Motor neuron (in vitro differentiated cells): ENCODE measurements at places on chromosomes 6 and 20. TPM values are rescaled to one million over a fixed set of nuclear protein-coding genes. Genes with fewer than 3 reads are reported as not detected.

The DIDO1 gene
- total RNA-seq, result 37.1 and 38.5 TPM in 2 replicates

The KIF6 gene
- total RNA-seq, result 0.83 and 1.3 TPM in 2 replicates

DNA sequence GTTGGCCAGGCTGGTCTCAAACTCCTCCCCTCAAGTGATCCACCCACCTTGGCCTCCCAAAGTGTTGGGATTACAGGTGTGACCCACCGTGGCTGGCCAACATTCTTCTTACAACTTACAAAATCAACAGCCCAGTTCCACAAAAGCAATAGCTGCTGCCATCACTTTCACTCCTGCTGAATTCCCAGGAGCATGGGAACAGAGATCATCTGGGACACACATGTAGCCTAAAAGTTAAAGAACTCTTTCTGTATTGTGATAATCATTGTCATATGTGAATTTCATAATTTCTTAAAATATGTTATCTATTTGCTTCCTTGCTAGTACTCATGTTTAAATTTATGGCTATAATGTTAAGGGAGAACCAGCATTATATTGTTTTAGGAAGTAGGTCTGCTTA is 51.7 kb downstream of the NCOA6 start:
- ATAC-seq, result no peak

GRCh38 chr20:37185686-37186085 is 6.3 kb upstream of the MROH8 start:
- ATAC-seq, result no peak

DNA sequence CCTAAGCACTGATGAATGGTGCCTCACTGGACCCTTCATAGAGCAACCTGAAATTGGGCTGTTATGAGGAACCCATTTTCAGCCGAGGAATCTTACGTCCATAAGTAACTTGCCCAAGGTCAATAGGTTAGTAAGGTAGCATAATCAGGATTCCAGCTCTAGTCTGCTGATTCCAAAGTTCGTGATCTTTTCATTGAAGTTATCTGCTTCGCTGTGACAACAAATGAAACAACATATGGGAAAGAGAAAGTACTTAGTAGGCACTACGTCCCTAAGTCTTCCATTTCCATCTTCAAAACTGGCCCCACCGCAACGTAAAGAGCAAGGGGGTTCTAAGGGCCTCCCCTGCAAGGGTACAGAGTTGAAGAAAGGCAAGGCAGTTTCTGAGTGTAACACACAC is 49.5 kb downstream of the MYLIP start:
- no peak for ATAC-seq

GRCh38 chr6:170227521-170227983 is 63.3 kb downstream of the DLL1 start:
- no peak for ATAC-seq
